Fibroblast of skin of right quadriceps (primary cell): ENCODE measurements at places on chromosomes 6 and 20.

- no peak for DNase-seq
Observed at GRCh38 chr6:83770910-83771309, 62.0 kb upstream of the SNAP91 start.

DNA sequence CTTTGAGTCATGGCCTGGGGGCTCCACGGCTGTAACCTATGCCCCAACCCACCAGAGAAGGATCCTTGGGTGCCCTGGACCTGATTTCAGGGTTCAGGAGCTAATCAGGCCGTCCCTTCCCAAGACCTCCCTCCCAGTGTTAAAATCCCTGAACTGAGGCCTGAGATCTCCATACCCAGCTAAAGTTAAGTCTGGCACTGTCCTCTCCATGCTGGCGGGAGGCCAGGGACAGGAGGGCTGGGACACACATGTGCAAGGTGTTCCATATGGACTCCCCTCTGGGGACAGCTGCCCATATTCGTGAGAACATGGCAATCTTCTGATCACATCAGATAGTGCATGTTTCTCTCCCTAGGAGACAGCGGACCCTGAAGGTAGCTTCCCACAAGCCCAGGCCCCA, 11.5 kb upstream of the TREML4 start:
- DNase-seq, result no peak

GRCh38 chr6:135797361-135797760, 54.1 kb upstream of the PDE7B start:
- DNase-seq, result no peak

DNA sequence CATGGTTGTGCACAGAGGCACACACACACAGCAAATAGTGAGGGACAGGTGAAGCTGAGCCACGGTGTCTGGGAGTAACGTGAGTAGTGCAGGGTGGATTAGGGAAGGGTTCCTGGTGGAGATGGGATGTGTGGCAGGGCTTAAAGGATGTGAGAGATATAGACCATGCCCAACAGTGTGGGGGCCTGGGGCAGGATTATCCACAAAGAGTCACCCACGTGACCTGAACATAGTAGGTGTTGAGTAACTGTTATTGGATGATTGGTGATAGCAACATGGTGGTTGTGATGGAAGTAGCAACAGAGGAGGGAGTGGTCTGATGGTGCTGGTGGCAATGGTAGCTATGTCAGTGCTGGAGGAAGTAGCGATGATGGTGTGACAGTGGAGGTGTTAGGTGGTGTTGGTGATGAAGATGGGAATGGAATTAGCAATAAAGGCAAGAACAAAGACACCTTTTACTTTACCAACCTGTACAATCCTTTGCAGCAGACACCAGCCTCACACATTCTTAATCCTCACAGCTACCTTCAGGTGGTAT, 135.1 kb downstream of the MRPL14 start:
- no peak for DNase-seq
